Stimulated activated CD4-positive, alpha-beta T cell treated with anti-CD3 and anti-CD28 coated beads, Interleukin-12 subunit alpha, Interleukin-12 subunit beta, amount 100 ng/mL, for 4 hours (primary cell): ENCODE measurements at places on chromosomes 1 and 21.

DNA sequence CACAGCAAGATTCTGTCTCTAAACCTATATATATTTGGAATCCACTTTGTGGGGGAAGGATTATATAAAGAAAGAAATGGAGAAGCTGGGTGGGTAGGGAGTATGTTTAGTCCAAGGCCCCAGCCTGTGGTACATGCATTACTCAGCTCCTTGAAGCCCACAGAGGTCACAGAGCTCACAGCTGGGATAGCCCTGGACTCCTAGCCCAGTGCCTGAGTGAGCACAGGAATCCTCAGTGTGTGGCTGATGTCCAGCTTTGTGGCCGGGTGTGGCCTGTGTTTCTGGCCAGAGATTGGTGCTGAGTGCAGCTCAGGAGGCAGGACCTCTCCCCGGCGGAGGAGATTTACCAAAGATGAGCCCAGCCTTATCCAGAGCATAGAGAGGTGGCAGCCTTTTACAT lies 7.6 kb downstream of the CAPN9 start:
- DNase-seq: no peak

- no peak for DNase-seq
These were observed 164.4 kb downstream of the PBX1 start for GRCh38 chr1:164723296-164723798.

- DNase-seq: no peak
These were observed 38.3 kb downstream of the ODF2L start for GRCh38 chr1:86357796-86358195.

DNA sequence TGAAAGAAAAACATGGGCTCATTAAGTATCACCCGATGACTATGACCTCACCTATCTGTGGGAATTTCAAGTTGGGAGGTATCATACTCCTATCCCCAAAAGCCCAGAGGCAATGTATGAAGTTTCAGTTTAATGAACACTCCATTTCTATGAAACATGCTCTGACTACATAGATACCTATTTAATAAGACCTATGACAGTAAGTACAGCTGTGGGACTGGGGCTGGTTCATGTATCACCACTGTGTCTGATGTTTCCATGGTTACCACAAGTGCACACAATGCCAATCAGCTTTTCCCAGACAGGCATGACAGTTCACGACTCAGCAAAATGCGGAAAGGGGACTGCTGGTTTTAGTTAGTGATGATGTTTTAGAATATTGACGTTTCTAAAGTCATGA lies 167.7 kb downstream of the SIPA1L2 start:
- DNase-seq: no peak

- no peak for DNase-seq
These were observed 53.7 kb downstream of the KCNJ6 start for GRCh38 chr21:37862536-37862935.
